CD4-positive, alpha-beta T cell treated with Interleukin-12 subunit alpha and Interleukin-12 subunit beta, for 1 hour (primary cell): ENCODE measurements at places on chromosomes 16 and 17.

DNA sequence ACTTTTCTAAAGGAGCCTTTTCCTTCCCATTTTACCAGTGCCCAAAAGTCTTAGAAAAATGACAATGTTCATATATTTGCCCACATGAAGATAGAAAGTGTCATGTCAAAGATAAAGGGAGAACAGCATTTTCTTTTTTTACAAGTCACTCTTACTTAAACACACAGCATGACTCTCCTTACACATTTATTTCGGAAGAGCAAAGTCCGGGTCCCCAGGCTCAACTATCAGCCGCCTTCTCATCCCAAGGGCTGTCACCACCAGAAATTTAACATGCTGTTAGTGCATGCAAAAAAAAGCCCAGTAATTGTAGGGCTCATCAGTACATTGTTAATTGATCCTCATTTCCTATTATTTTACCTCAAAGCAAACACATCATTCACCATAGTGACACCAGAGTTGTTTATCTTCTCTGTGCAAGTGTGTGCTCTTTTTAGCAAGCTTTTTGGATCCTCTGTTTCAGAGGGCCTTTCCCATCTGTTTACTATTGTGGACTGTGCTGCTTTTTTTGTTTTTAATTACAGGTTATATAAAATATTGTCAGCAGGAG is 560.3 kb downstream of the WWOX start:
- DNase-seq: no peak

GRCh38 chr16:61820398-61820797 is 215.8 kb downstream of the CDH8 start:
- DNase-seq: no peak

- no peak for DNase-seq
Measured at GRCh38 chr16:9159839-9160550, 68.6 kb downstream of the HAPSTR1 start.

- no peak for DNase-seq
Measured at GRCh38 chr17:74795327-74796020, 19.3 kb upstream of the NAT9 start.

- DNase-seq: no peak
Measured at GRCh38 chr16:87800497-87800896, 34.7 kb upstream of the KLHDC4 start.

DNA sequence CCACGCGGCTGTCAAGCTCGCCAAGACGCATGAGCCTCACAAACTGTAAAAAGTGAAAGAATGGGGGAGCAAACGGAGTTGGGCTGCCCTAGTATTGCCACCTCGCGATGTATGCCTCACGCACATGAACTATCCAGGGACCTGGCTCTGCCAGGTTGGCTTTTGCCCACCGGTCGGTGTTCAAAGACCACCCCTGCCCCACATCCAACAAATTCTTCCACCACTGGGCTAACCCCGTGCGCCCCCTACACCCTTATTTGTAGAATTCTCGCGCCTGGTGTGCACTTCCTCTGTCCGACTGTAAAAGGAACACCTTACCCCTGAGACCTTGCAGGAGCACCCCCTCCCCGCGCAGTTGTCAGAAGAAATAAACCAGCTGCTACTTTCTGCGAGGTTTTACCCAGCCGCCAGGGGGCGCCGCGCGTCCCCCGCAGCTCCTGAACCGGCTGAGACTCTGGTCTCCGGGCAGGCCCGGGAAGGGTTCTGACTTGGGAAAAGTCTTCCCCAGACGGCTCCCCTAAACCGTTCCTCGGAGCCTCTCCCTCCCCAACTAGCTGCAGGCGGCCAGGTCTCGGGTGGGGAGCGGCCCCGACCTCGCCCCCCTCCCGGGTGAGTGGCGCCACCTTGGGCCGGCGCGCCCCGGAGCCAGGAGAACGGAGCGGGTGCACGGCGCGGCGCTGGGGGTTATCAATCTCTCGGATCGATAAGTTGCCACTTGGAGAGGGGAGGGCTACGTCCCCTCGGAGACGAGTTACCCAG is 1.7 kb upstream of the ZNF423 start:
- DNase-seq: peak; percentile 46

GRCh38 chr16:4277987-4278513 is 5.2 kb upstream of the TFAP4 start:
- DNase-seq: no peak

- no peak for DNase-seq
Measured at GRCh38 chr17:28889996-28890395, 7.5 kb downstream of the FLOT2 start.

GRCh38 chr16:48535369-48535787 is 74.6 kb downstream of the N4BP1 start:
- DNase-seq: no peak

DNA sequence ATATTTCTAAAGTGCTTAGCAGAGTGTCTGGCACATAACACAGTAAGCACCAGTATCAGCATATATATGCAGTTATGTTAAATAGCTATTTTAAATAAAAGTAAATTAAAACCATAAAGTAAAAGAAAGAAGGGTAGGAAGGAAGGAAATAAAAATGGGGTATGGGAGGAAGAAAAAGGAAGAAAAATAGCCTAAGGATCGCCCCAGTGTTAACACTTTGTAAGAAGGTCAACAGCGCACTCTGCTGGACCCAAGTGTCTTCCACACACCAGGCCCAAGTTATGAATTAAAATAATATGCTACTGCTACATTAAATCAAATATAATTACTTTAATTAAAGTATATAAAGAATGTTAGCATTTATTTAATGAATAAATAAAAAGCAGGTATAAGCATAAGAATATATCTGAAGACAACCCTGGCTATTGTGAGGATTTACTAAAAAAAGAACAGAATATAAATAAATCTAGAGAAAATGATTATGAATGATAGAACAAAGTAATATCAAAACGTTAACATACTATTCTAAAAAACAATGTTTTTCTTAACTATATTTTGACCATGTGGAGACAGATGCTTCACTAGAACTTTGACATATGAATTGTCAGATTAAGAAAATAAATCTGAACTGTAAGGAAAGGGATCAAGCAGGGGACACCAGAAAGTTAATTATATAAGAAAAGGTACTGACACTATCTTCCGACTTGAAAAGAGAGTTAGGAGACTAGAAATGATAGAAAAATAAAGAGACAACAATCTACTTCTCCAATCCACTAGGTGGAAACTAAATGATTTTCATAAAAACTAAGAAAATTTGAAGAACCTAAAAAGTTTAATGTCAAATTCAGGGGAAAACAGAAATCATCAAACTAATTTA is 25.9 kb downstream of the BRIP1 start:
- DNase-seq: peak; percentile 60

DNA sequence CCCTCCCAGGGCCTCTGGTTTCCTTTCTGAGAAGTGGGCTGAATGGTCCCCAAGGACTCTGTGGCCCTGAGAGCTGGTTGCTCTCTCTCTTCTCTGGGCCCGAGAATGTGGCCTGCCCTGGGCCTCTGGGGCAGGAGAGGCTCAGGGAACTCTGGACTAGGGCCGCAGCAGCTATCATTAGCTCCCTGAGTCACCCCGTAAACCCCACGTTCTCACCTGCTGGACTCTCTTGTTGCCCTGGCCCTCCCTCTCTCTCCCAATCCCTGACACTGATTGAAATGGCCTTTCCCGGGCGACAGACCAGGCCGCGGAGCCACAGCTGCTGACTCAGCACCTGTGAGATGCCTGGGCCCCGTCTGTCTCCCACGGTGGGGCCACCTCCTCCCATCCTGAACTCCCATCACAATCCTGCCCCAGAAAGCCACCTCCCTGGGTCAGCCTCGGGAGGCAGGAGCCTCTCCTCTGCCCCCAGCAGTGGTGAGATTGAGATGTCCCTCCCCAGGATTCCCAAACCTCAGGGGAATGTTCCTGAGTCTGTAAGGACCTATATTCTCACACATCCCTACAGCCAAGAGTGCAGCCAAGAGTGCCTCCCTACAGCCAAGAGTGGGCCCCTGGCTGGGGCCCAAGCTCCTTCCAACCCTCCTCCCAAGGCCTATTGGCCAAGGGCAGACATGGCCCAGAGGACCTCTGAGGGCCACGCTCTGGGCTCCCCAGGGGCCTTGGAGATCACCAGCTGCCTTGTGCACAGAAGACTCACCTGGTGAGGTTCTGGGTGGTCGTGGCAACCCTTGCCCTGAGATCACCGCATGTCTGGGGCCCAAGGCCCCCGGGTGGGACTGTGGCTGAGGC is 470 bp downstream of the TRPV3 start:
- DNase-seq: no peak

- DNase-seq: no peak
Measured at GRCh38 chr17:19247473-19247872, 10.3 kb downstream of the EPN2 start.

DNA sequence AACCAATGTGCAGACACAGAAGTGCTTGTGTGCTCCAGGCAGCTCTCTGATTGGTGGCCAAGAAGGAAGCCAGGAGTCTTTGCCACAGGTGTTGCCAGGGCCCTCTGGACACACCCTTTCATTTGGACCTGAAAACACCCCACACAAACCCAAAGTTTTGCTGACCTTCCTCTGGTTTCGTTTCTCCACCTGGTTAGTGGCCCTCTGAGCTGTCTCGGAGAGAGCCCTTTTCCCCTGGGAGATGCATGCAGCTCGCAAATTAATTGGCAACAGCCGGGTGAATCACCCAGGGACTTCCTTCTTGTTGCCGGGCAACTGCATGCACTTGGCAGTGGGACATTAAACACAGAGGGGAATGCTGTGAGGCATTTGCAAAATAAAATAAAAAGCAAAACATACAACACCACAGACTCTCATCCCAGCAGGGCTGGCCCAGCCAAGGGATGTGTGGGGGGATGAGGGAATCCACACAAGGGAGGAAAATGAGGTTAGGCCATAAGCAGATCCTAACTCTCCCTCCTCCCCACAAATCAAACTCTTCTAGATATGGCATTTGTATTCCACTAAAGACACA is 286.6 kb downstream of the SOX9 start:
- no peak for DNase-seq

GRCh38 chr16:86498671-86499439 is 11.5 kb upstream of the FOXF1 start:
- no peak for DNase-seq

GRCh38 chr17:33451221-33451620 is 158.1 kb upstream of the ASIC2 start:
- no peak for DNase-seq

- DNase-seq: no peak
Measured at GRCh38 chr16:54212893-54213292, 73.7 kb downstream of the IRX3 start.

DNA sequence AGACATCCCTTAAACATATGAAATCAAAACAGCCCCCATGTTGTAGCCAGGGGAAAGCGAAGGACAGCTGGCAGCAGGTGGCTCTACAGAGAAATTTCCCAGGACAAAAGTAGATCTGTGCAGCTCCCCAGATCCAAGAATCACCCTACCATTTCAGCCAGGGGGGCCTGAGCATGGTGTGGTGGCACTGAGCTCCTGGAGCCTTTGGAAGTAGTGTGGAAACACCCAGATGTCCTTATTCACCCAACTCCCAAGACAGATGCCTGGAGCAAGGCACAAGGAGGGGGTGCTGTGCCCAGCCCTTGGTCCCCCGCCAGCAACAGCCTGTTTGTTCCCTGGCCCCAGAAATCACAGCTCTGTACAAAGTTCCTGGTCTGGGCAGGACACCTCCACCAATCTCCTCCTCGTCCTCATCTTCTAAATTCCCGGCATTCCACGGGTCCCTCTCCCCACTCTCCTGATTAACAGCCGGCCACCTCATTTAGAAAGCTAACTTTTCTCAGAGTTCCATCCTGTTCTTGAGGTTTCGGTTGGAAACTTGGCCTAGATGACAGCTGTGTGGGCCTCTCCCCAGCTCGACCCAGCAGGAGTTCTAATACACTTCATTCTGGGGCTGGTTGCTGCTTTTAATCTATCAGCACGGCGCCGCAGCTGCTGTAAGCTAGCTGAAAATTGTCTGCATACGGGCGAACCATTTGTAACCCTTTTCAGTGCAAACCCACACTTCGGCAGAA is 191.1 kb downstream of the C16orf78 start:
- DNase-seq: no peak

- DNase-seq: no peak
Measured at GRCh38 chr17:1126801-1127550, 52.8 kb downstream of the ABR start.

DNA sequence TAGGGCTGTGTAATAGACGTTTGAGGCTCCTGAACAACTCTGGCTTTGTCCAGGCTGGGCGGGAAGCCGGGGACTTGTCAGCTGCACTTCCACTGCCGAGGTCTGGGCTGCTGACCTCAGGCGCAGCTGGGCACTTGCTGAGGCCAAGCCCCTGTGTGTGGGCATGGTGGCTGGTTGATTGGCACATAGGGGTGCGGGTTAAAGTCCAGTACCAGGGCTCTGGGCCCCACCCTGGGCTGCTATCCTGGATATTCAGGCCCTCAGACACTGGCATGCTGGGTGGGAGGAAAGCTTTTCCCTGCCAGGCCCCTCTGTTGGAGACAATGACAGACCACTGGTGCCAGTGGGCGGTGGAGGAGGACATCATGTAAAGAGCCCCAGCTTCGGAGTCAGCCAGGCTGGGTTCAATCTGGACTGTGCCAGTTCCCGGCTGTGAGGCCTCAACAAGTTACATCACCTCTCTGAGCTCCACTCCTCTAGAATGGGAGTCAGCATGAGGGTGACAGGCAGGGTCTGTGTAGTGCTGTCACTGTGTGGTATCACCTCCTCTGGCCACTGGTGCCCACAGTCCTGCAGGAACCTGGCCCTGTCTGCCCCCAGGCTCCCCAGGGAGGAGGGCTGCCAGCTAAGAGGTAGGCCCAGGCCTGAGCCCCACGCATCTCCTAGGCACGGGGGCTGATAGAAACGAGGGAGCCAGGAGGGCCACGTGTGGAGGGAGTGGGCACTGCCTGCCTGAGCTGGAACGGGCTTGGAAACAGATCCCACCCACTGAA is 42.5 kb downstream of the PSME3IP1 start:
- DNase-seq: no peak

- DNase-seq: no peak
Measured at GRCh38 chr16:9235867-9236266, 144.4 kb downstream of the HAPSTR1 start.

GRCh38 chr17:64008346-64008745 is 10.2 kb downstream of the PRR29 start:
- no peak for DNase-seq

GRCh38 chr16:192686-193085 is 12.4 kb downstream of the HBQ1 start:
- DNase-seq: no peak

DNA sequence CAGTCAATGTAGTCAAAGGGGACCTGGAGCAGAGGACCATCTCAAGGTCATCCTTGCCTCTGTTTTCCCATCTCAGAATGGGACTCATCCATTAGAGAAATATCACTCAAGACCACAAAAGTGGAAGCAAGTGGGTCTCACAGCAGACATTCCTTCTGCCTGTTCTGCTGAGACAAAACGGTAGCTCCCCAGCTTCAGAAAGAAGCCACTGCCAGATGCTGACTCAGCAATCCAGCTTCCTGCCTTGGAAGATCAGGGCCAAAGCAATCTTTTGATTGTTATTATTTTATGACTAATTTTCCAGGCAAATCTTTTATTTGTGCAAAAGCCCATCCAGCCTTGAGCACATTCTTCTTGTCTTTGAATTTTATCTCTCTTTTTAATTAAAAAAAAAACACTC is 86.8 kb downstream of the CCT6B start:
- no peak for DNase-seq

GRCh38 chr17:50141026-50141744 is 9.3 kb downstream of the PPP1R9B start:
- DNase-seq: no peak
